ENCODE measurements at places on chromosomes 7 and 10. TPM values are rescaled to one million over a fixed set of nuclear protein-coding genes. Genes with fewer than 3 reads are reported as not detected.

- DNase-seq = no peak
Observed at GRCh38 chr7:151125470-151125845, 39.2 kb downstream of the AGAP3 start.

- no peak for DNase-seq
Observed at GRCh38 chr10:48611133-48611532, 6.3 kb upstream of the ARHGAP22 start.

DNA sequence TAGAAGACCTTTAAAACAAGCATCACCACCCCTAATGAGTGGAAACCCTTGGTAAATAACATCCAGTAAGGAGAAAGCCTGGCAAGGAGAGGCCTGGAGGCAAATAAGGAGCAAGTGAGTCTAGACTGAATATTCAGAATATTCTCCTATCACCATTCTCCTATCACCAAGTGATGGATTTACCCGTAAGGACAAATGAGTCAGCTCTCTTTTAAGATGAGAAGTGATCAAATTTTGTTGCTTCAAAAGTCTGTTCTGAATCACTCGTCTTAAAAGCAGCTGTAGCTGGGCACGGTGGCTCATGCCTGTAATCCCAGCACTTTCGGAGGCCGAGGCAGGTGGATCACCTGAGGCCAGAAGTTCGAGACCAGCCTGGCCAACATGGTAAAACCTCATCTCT is 28.4 kb downstream of the KIAA1549 start:
- DNase-seq = no peak

DNA sequence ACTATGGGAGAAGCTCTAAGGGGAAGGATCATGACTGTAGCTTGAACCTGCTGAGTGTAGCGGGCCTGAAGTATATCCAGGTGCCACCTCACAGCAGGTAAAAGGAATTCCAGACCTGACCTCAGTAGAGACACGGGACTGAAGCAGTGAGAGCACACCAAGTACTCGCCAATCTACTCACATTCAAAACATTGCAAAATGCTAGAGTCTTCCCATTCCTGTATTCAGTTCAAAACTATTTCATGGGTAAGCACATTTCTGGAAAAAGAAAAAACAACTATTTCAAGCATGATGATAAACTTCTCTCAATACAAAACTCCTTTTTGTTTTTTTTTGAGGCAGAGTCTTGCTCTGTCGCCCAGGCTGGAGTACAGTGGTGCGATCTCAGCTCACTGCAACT is 121.9 kb upstream of the AUTS2 start:
- DNase-seq = no peak

LIPF gene
- total RNA-seq = not detected

Measured in right lobe of liver (tissue), 6 donors.